ENCODE measurements at places on chromosomes 5 and 9.
A peak's percentile ranks its signal among the peaks of the same experiment; 100 is the strongest.

GRCh38 chr9:128768606-128769005, 3.1 kb downstream of the ZER1 start:
- no peak for DNase-seq

DNA sequence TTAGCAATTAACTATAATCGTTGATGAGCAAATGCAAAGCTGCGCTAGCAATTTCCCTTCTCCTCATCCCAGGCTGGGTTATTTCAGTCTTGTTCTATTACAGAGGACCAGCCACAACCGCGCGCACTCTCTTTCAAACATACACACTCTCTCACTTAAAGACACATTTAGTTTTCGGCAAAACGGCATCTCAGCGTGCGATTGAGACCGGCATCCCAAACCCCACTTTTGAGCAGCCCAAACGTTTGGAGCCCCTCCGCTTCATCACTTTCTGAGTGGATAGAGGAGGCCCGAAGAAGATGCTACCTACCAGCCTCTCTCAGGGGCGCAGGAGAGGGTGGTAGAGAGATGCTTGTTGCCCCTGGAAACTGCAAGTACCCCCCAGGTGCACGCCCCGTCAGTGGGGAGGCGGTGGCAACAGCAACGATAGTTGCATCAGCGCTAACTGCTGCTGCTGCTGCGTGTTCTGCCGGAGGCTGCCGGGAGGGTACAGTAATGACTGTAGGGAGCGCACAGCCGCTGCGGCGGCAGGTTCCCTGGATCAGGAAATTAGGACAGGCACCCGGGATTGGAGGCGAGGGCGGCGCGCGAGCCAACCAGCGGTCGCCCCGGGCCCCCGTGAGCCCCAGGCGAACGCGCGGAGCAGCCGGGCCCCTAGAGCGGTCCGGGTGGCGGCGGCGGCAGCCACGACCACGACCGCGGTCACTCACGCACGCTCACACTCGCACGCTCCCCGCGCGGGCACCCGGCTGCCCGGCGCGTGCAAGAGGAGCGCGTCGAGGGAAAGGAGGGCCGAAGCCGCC, 467 bp upstream of the VLDLR start:
- DNase-seq = peak; percentile 7

- DNase-seq = no peak
These were observed 685.9 kb upstream of the CDH10 start for GRCh38 chr5:25330721-25331120.

- DNase-seq = no peak
These were observed 100.4 kb downstream of the MEF2C start for GRCh38 chr5:88782571-88782970.

- no peak for DNase-seq
These were observed 25.3 kb downstream of the DAP start for GRCh38 chr5:10735569-10736276.

DNA sequence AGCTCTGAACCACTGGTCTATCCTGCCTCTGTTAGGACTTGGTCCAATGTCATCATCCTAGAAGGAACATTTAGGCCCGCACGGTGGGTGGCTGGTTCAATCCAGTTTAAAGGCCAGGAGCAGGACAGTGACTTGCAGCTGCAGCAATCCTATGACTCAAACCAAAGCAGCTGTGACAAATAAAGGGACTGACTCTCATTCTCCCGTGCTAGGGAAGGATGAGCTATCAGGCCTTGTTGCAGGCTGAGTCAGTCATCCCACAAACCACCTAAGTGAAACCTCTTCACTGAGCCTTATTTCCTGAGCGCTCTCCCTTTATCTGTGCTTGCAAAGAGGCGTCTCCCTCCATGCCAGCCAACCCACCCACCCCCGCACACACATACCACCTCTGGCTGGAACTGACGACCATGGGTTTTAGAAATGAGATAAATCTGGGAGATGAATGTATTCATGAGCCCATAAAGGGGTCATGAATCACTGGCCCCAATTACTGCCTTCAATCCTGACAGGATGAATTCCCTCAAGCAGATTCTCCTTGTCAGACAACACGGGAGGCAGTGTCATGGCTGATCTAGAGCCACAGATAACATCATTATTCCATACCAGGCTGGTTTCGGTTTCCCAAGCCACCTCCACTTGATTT, 93.4 kb downstream of the KCNIP1 start:
- no peak for DNase-seq

GRCh38 chr9:135931349-135931820, 24.0 kb upstream of the CAMSAP1 start:
- no peak for DNase-seq

Measured in activated gamma-delta T cell treated with Interleukin-2 at 50 U/mL for 16 hours (primary cell).